Femur (tissue), 1 donor: ENCODE measurements at places on chromosomes 2 and 18.

DNA sequence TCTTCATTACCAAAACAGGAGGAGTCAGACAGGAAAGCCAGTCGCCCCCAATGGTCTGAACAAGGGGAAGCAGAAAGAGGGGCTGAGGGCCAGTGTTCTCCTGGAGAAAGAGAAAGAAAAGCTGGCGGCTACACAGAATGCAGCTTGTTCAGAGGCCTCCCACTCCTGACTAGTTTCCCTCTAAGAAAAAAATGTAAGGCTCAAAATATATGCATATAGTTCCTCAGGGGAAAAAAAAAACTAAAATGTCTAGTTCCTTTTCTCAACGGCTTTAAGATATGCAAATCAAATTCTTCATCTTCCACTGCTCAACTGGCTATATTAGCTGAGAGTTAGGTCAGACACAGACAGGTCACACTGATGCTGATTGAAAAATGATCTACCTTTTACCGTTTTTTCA lies 18.6 kb downstream of the MBOAT2 start:
- DNase-seq: no peak

GRCh38 chr2:213122725-213123124 lies 28.7 kb downstream of the IKZF2 start:
- DNase-seq: no peak

- DNase-seq: no peak
Measured at GRCh38 chr18:23943903-23944624, 70.5 kb upstream of the TTC39C start.

DNA sequence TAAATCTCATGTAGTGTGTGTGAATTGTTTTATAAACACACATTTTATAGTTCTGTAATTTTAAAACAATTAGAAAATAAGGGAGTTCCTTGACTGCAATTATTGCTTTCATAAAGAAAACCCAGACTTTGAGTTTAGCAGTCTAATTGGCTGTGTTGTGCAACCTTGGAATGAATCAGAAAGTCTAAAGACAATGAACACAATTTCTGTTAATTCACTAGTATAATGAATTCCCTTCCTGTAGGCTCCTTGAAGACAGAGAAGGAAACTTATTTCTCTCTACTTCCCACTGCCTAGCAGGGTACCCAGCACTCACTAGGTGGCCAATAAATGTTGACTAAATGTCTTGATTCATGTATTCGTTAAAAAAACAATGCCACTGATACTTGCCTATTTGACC lies 79.9 kb downstream of the ANTXR1 start:
- no peak for DNase-seq

- no peak for DNase-seq
Measured at GRCh38 chr2:52918551-52918950, 849.1 kb upstream of the CHAC2 start.

- no peak for DNase-seq
Measured at GRCh38 chr2:47208852-47209606, 53.9 kb upstream of the STPG4 start.
